Fibroblast of lung (primary cell): ENCODE measurements at places on chromosomes 11 and 22. TPM values are rescaled to one million over a fixed set of nuclear protein-coding genes. Genes with fewer than 3 reads are reported as not detected.

DNA sequence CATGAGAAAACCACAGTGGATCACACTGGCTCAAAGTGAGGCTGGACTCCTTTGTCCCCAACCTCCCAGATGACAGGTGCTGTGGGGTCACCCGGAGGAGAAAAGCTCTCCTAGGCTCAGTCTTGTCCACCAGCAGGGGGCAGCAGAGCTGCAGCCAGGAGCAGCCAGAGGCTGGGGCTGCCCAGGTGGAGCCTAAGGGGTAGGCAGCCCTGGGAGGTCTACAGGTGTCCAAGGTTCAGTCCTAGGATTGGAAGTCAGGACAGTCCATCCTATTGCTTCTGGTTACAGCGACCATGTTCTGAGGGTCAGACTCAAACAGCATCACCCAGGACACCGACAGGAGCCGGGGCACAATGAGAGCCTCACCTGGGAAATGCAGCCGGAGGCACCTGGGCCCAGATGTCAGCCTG, 77.6 kb upstream of the IGLL5 start:
- peak; percentile 11 for DNase-seq

DNA sequence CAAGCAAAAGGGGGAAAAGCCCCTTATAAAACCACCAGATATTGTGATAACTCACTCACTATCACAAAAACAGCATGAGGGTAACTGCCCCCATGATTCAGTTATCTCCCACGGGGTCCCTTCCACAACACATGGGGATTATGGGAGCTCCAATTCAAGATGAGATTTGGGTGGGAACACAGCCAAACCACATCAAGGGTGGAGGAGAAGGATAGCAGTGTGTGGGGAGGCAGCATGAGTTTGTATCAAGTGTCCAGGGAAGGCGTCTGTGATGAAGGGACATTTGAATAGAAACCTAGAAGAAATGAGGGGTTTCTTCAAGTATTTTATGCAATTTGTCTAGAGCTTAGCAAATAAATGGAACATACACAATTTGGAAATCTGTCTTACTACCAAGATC, 98.2 kb downstream of the SLC1A2 start:
- DNase-seq: no peak

GRCh38 chr11:85886089-85887056, 31.2 kb downstream of the CCDC83 start:
- DNase-seq: peak; percentile 31

- DNase-seq: peak; percentile 23
Observed at GRCh38 chr11:105799728-105800462, 190.0 kb downstream of the GRIA4 start.

The SAA4 gene
- total RNA-seq: not detected in 2 replicates

The SSTR3 gene
- not detected in 2 replicates for total RNA-seq

- DNase-seq: no peak
Observed at GRCh38 chr11:115423728-115424459, 80.3 kb downstream of the CADM1 start.

DNA sequence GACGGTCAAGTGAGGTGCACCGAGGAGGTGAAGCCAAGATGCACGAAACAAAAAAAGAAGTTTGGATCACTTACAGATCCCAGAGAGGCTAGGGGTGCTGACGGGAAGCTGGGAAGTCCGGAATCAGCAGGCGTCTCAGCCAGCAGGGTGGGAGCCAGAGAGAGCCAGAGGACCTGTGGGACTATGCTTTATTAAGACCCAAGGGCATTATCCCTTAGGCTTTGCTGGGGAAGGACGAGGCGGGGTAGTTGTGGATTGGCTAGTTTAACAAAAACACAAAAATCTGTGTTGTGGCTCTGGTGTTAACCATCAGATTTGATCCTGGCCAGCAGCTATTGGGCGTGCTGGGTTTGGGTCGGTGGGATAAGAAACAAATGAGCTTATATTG, 427.1 kb downstream of the DYNC2H1 start:
- DNase-seq: no peak

The GGTLC2 gene
- total RNA-seq: not detected in 2 replicates

GRCh38 chr11:113705871-113706655, at the start of gene TMPRSS5:
Gene TMPRSS5, minus strand, starts transcription at chr11:113706308. Its CDS starts 84 bp downstream, at chr11:113706224.
- DNase-seq: no peak

DNA sequence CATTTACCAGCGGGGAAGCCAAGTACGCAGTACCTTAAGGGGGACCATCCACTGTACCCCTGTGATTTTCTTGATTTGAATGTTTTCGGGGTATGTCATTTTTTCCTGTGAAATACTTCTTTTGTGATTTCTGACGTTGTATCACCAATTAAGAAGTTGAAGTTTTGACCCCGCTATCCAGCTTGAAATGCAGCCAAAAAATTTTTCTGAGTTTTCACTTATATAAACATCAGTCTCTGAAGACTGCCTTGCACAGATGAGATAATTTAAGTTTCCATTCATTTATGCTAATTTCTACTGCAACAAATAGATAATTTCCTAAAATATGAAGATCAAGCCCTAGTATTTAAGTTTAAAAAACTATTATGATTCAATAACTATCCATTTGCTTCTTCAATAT, 20.0 kb downstream of the CTSC start:
- DNase-seq: no peak

The LRRC32 gene
- 15.4 and 19.2 TPM in 2 replicates for total RNA-seq

The TCN1 gene
- not detected in 2 replicates for total RNA-seq

The RGL4 gene
- total RNA-seq: not detected in 2 replicates

The CRYBB3 gene
- not detected in 2 replicates for total RNA-seq

- no peak for DNase-seq
Observed at GRCh38 chr11:87035976-87036583, 1.7 kb upstream of the TMEM135 start.

The RNF141 gene
- total RNA-seq: 26.2 and 32.5 TPM in 2 replicates

The TP53AIP1 gene
- total RNA-seq: not detected in 2 replicates

DNA sequence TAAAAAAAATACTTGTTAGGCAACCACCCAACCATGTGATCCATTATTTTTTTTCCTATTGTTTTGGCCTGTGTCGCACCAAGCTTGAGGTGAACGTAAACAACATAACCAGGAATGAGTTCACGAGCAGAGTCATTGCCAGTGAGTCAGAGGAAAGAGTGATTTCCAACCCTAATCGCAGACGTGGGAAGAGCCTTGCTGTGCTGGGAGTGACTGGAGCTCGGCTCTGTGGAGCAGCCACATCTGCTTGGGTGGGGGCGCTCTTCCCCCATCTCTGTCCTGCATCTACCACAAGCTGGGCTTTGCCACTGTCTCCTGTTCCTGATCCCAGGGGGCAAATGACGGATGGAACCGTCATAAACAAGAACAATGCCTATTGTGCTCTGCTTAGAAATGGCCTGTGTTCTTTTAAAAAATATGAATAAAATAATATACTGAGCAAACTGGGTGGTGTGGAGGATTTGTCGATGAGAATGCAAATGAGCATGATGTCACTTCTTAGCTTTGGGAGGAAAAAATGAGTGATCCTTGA, 210.0 kb downstream of the KIRREL3 start:
- DNase-seq: peak; percentile 44

The FIBIN gene
- 89.8 and 112 TPM in 2 replicates for total RNA-seq

- DNase-seq: no peak
Observed at GRCh38 chr11:102639656-102640055, 14.5 kb upstream of the MMP20 start.

DNA sequence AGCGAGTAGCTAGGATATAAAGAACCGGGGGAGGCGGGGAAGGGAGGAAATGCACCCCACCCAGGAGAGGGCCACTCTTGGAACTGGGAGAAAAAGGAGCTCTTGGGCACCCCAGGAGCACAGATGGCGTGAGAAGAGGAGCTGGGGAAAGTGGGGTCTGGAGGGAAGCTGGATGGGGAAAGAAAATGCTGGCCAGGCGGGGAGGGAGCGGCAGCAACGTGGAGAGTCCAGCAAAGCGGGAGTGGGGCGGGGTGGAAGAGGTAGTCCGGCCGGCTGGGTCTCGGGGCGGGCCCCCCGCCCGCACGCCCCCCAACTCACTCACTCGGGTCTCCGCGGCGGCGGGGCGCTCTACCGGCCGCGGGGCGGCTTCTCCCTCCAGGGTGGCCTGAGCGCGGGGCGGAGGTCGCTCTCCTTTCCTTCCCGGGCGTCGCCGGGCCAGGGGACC, 522 bp downstream of the TOB2 start:
- DNase-seq: no peak

- peak; percentile 83 for DNase-seq
Observed at GRCh38 chr11:33633251-33634003, 67.2 kb downstream of the C11orf91 start.

The SLC25A18 gene
- under 0.01 TPM in 1 of 2 replicates, not detected in the other for total RNA-seq

The PIM3 gene
- total RNA-seq: 40.1 and 47.7 TPM in 2 replicates

DNA sequence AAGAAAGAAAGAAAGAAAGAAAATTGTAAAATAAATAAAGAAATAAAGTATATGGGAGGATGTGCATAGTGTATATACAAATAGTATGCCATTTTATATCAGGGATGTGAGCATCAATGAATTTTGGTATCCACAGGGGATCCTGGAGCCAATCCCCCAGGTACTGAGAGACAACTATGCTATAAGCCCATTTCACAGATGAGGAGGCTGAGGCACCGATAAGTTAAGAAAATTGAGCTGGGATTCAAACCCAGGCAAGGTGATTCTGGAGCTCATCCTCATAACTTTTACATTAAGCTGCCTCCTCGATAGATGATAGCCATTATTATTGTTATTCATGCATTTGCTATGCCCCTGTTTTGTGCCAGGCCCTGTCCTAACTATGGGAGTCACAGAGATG, 47.0 kb upstream of the ACCSL start:
- no peak for DNase-seq

DNA sequence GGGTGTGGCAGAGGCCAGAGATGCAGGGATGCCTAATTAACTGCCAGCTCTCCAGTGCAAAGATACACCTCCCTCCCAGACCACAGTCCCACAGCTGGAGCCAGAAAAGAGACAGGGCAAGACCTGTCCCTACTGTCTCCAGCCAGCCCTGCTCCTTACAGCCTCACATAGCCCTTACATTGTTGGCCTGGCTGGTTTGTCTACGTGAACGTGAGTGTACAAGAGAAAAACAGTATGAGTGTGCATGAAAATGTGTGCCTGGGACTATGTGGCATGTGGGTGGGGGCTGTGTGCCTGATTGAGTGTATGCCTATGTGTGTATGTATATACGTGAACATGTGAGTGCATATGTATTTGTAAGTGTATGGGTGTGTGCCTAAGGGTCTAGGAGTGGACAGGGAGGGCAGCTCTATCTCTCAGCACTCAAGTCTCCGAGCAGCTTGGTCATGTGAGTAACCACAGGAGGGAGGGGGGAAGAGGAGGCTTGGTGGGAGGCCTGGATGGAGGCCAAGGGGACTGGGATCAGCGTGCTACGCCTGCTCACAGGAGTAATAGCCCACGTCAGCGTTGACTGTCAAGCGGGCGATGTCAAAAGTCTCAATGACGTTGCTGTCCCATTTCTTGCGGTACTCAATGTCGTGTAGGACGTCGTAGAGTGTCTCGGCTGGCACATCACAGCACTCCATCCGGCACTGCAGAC, 6.6 kb upstream of the ARAP1 start:
- peak; percentile 93 for DNase-seq

The PHOX2A gene
- total RNA-seq: not detected in 2 replicates

- peak; percentile 68 for DNase-seq
Observed at GRCh38 chr22:24474221-24474620, 20.9 kb upstream of the UPB1 start.

DNA sequence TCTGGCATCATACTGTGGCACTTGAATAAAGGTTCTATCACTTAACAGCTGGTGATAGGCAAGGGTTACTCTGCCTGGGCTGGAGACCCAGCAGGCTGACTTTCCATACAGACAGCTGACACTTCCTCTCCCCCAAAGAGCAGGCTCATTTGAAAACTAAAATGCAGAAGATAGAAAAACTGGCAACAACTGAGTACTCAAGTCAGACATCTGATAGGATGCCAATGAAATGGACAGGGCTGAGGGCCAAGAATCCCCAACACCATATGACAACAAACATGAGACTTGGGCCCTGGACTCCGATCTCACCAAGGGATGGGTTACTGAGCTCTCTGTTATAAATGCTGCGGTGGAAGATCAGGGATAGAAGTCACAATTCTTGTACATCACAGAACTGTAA, 237.2 kb downstream of the LRRC4C start:
- no peak for DNase-seq

- DNase-seq: no peak
Observed at GRCh38 chr11:4748438-4748837, 21.3 kb downstream of the OR51F1 start.

The NLRP14 gene
- total RNA-seq: under 0.01 and 0.17 TPM in 2 replicates

DNA sequence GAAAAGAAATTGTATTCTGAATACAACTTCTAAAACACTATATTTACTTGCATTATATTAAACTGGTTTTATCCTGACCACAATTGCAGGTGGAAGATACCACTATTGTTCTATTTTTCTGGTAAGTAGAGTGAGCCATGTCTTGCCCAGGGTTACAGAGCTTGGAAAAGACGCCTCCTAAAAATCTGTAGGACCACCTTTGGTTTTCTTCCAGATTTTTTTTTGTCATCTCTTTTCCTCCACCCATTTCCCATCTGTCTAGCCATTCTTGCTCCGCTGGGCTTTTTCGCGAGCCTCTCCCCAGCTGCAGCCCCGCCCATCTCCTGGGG, 294 bp upstream of the MTMR3 start:
- no peak for DNase-seq

- DNase-seq: no peak
Observed at GRCh38 chr11:12216041-12216451, 105.7 kb downstream of the MICAL2 start.

GRCh38 chr11:32259641-32260081, 168.8 kb downstream of the RCN1 start:
- DNase-seq: peak; percentile 81

The OTOG gene
- total RNA-seq: not detected in 2 replicates

- peak; percentile 10 for DNase-seq
Observed at GRCh38 chr11:37506531-37506930, 908.5 kb upstream of the RAG2 start.

DNA sequence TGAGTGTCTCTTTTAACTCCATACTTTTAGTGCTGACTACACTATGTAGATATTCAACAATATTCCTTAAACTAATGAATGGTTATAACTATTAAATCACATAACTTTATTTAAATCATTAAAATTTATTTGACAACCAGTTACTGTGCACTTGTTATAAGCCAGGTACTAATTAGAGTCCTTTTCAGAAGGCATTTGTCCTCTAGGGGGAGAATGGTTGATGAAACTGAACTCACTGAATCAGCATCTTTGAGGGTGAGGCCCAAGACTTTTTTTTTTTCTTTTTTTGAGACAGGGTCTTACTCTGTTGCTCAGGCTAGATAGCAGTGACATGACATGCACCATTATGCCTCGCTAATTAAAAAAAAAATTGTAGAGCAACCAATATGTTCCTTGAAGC, 515.6 kb upstream of the CCDC90B start:
- DNase-seq: no peak

The ST14 gene
- under 0.01 TPM in 2 replicates for total RNA-seq

GRCh38 chr11:67673358-67673757, 1.1 kb downstream of the ALDH3B2 start:
- no peak for DNase-seq
